ENCODE measurements at places on chromosomes 3 and 15.
A peak's percentile ranks its signal among the peaks of the same experiment; 100 is the strongest.

- peak; percentile 31 for DNase-seq
These were observed 503 bp downstream of the HLTF start for GRCh38 chr3:149085828-149086231.

DNA sequence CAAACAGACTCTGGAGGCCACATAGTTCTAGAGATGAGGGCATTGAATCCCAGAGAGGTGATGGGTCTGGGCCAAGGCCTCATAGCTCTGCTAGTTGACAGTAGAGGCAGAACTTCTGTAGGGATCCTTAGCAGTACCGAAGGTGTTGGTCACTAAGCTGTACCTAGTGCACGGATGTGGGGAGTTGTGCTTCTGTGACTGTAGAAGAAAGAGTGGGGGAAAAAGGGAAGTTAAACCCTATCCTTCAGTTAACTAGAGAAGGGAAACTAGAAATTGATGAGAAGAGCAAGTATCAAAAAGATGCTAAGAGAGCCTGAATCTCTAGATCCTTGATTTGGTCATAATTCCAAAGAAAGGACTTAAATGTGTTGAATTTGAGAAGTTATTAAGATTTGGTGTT lies 186.7 kb downstream of the NFKBIZ start:
- no peak for DNase-seq

DNA sequence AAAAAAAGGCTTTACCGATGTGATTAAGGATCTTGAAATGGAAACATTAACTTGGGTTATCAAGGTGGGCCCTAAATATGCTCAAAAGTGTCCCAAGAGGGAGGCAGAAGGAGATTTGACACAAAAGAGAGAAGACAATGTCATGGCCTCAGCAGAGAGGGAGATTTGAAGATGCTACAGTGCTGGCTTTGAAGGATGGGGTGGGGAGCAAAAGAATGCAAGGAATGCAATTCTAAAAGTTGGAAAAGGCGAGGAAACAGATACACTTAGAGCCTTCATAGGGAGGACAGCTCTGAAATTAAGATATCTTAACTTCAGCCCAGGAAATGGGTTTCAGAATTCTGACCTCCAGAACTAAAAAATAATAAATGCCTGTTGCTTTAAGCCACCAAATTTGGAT lies 314.5 kb upstream of the CCDC54 start:
- DNase-seq, result no peak

- DNase-seq, result no peak
These were observed 38.1 kb downstream of the SLCO2A1 start for GRCh38 chr3:133991637-133992036.

DNA sequence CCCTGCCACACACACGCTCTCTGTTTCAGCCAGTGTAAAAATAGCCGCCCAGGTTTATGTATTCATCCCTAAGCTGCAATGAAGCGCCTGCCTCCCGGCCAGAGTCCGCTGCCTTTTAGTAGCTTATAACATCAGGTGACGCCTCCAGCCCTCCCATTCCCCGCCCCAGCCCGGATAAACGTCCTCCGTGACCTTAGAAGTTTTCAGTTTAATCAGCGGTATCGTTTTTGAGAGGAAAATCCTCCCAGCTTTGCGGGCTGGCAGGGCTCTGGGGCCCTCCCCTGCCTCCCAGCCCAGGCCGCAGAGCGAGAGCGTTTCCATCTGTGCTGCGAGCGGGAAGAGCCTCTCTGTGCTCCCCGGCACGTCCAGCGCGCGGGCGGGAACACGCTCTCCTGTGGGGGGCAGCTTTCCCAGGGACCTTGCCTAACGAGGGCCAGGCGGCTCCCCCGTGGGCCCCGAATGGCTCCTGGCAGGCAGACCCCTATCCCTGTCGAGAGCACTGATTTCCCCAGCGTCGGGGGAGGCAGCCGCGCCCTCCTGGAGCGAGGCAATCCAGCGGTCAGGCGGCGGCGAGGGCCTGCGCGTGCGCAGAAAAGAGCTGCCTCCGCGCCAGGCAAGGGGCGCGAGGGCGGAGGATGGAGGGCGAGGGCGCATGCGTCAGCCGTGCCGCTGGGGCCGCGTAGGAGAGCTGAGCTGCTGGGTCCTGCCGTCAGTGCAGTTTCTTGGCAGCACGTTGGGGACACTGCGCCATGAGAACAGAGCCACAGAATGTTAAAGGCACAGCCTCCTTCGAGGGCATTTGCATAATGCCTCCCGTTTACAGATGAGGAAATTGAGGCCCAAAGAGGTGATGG lies 71.1 kb downstream of the CCNL1 start:
- peak; percentile 97 for DNase-seq

GRCh38 chr3:18507333-18507732 lies 82.2 kb upstream of the SATB1 start:
- no peak for DNase-seq

DNA sequence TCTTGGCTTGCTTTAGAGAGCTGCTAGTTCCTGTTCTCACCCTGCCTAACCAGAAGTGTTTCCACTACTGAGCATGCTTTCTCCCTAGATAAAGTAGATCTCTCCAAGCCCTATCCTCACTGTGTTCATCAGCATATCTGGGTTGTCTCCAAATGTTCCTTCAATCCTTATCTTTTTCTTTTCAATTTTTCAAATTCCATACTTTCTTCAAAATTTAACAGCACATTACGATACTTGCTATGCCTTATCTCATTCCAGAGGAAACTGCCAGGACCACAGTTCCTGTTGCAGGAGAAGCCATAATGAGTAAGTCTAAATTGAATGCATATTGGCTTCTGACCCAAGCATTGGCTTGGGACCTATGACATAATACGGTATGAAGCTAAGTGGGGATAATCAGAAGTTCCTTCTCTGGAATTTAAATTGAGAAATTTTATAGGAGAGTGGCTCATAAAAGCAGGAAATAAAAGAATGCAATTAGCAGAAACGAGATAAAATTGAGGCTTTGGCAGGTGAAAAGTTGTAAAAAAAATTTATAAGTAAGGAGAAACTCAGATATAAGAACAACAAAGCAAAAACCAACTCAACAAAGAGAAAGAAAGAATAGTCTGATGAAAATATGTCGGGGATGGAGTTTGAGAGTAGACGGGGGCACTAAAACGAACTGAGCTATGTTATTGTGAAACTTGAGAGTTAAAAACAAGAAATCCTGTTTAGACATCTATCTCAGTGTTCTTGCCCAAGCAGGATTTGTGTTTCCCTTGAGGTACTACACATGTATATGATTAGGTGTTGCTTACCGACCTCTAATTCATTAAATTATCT lies 631.7 kb upstream of the CCDC54 start:
- no peak for DNase-seq

- no peak for DNase-seq
These were observed 2.3 kb upstream of the HRG start for GRCh38 chr3:186663361-186664118.

- DNase-seq, result no peak
These were observed 54.0 kb upstream of the TMEM108 start for GRCh38 chr3:132984181-132984580.

DNA sequence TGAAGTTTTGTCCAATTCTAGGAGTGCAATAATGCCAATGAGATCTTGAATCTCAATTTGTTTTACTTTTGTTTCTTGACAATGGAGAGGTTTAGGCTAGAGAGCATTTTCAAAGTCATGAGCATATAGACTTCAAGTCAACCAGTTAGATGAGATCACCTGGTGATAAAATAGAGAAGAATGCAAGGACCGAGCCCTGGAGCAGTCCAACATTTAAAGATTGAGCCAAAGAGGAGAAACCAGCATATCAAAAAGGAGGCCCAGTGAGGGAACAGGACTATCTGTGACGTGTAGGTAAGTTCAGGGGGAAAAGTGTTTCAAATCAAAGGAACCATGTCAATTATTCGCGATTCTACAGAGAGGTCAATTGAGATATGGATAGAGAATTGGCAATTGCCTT lies 1.7 kb upstream of the PIAS1 start:
- no peak for DNase-seq

GRCh38 chr3:152400887-152401286 lies 132.2 kb downstream of the MBNL1 start:
- DNase-seq, result no peak

DNA sequence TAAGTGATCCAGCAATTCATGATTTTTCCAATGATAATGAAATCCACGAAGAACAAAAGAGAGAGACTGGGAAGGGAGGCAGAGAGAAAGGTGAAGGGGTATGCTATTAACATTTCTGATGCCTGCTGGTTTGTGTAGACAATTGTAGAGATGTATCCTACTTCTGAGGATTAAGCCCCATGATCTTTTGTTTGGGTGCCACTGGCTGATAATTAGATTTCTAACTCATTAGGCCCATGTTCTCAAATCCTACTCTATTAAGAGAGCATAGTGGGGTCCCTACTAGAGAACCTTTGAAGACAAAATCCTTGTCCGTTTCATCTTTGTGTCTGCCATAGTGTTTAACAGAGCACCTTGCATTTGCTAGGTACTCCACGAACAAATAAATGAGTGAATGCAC lies 2.7 kb upstream of the GNB4 start:
- DNase-seq, result no peak
